ENCODE measurements at places on chromosomes 5 and 9.

- no peak for DNase-seq
These were observed 308.8 kb downstream of the DOCK8 start for GRCh38 chr9:523444-523843.

- DNase-seq: no peak
These were observed 98.5 kb downstream of the STRBP start for GRCh38 chr9:123169926-123170325.

- peak; percentile 55 for DNase-seq
These were observed at the start of gene CCNJL for GRCh38 chr5:160312134-160312959. Gene CCNJL, minus strand, starts transcription at chr5:160312564. Its CDS starts 641 bp downstream, at chr5:160311923.

GRCh38 chr5:141485321-141486055, 658 bp downstream of the PCDHGC4 start:
- DNase-seq: no peak

DNA sequence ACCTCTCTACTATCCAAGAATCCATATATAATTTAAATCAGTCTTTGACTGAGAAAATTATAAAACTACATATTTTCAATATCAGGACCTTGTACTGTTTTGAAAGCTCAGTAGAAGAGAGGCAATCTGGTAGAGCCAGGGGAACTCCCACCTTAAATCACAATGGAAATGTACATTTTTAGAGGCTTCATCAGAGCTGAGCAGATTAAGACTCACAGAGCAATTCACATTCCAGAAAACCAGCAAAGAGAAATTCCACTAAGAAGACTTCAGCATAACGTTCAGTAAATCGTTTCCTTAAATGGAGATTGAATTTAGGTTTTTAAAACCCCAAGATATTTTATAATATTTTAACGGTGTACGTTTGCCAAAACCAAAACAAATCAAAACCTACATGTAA, 227.8 kb upstream of the TRPM3 start:
- DNase-seq: peak; percentile 15

DNA sequence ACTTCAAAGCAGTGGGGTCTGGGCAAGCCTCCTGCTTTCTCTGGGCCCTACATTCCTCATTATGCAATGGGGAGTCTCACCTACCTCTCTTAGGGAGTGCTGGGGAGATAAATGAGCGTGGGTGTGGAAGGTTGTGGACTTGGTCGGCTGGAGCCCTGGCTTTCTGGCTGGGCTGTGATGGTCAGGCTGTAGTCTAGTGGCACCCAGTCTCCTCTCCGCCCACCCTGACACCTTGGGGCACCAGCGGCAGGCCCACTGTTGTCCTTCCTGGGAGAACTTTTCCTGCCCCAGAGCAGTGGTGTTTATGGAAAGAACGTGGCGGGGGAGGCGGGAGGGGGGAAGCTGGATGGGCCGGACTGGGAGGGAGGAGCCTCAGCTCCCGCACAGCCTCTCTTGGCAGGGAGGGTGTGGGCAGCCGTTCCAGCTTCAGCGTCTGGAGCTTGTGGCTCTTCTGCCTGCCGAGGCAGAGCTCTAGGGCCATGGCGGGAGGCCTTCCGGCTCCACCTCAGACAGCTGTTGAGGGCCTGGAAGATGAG, 4.1 kb downstream of the PTGS1 start:
- DNase-seq: peak; percentile 40

GRCh38 chr5:173047838-173048105, 8.4 kb upstream of the CREBRF start:
- DNase-seq: no peak

GRCh38 chr5:145830594-145830993, 4.5 kb downstream of the PRELID2 start:
- no peak for DNase-seq

DNA sequence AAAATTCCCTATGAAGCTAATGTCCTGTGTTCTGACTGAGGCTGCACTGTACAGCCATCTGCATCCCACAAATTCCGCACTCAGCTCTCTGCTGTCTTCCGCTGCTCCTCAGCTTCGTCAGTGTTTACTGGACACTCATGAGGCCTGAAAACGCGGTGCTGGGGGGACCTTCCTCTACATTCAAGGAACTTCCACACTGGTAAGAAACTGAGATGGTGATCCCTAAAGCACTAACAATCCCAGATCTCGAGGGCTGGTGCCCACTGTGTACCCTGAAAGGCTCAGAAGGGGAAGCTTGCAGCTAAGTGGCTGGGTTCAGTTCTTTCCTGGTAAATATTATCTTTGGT, 117.9 kb downstream of the NRG2 start:
- no peak for DNase-seq

DNA sequence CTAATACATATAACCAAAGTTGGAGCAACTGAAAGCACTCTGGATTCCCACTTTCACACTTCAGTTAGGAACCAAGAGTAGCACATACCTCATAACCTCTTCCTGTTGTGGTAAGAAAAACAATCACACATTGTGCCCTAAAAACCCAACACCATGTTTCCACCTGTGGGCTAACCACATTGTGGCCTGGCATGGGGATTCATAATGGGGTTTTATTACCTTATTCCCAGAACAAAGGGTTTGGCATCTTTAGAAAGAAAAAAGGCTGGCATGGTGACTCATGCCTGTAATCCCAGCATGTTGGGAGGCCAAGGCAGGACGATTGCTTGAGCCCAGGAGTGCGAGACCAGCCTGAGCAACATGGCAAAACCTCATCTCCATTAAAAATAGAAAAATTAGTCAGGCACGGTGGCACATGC, 60.6 kb downstream of the HSD17B3 start:
- peak; percentile 9 for DNase-seq

GRCh38 chr9:86042199-86042978, 57.0 kb downstream of the GOLM1 start:
- DNase-seq: no peak

GRCh38 chr9:87570000-87570908, 72.6 kb downstream of the DAPK1 start:
- DNase-seq: no peak

GRCh38 chr5:15354021-15354420, 146.0 kb upstream of the FBXL7 start:
- no peak for DNase-seq

Data from ELR (cell line).